ENCODE measurements at places on chromosomes 2 and 18.

DNA sequence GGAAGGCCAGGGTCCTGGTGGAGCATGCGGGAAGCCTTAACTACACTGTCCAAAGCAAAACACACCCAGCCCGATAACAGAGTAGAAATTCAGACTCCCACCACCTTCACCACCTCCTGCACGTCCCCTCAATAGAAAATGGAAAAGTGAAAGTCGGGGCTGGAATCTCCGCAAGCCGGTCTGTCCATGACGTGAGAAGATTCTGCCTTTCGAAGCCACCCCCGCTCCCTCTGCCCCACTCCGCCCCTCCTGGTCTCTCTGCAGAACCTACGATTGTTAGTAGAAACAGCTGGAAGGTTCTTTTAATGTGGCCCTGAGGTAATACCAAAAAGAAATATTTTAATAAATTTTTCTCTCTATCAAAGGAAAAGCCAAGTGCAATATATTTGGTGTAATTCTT, 116.4 kb downstream of the GBX2 start:
- no peak for DNase-seq

GRCh38 chr18:56562479-56562878, 75.9 kb downstream of the TXNL1 start:
- DNase-seq, result no peak

GRCh38 chr2:29317077-29317517, 201.9 kb downstream of the CLIP4 start:
- DNase-seq, result no peak

DNA sequence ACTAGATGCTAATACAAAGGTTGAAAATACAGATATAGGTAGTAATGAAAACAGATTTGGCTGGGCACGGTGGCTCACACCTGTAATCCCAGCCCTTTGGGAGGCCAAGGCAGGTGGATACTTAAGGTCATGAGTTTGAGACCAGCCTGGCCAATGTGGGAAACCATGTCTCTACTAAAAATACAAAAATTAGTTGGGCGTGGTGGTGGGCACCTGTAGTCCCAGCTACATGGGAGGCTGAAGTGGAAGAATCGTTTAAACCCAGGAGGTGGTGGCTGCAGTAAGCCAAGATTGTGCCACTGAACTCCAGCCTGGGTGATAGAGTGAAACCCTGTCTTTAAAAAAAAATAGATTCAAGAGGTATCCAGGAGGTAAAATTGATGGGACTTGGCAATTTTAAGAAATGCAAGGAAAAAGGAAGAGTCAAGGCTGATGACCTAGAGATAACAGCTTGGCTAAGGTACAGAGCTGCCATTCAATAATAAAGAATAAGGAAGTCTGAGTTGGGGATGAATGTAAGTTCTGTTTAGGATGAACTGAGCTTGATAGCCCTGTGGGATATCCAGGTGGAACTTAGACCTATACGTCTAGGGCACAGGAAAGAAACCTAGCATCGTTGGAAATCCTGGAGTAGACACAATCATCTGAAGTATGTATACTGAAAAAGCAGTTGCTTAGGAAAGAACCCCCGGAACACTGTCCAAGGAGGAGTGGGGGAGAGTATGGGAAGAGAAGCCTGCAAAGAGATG, 9.1 kb downstream of the MAT2A start:
- no peak for DNase-seq

- DNase-seq, result peak; percentile 9
Measured at GRCh38 chr2:170929686-170930050, 615 bp downstream of the GORASP2 start.

- DNase-seq, result no peak
Measured at GRCh38 chr2:167646557-167646956, 600.8 kb downstream of the STK39 start.

DNA sequence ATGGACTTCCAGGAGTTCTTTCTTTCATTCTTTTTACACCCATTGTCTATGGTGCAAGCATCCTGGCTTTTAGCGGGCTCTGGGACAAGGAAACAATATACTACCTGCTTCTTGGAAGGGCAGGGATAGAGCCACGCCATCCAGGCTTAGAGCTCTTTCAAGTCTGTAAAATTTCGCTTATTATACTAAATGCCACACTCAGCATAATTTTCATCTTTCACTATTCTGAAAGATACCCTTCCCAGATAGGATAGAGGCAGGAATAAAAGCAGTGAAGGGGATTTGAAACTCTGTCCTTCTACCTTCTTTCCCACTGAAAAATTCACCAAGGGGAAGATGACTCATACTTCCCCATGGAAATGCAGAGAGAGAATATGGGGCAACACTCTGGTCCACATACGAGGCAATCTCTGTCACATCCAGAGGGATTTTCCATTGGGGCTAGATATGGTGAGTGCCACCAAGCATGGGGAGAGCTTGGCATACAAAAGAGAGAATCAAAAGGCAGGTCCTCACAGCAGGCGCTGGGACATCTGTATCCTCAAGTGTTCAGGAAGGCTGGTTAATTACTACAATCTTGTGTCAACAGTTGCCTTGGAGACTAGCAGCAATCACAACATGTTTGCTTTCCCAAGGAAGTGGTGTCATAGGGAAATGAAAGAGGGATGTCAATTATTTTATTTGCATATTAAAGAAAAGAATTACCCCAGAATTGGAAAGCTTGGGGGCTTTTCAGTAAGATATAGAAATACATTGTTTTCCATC, 127.6 kb downstream of the TDRD15 start:
- no peak for DNase-seq

DNA sequence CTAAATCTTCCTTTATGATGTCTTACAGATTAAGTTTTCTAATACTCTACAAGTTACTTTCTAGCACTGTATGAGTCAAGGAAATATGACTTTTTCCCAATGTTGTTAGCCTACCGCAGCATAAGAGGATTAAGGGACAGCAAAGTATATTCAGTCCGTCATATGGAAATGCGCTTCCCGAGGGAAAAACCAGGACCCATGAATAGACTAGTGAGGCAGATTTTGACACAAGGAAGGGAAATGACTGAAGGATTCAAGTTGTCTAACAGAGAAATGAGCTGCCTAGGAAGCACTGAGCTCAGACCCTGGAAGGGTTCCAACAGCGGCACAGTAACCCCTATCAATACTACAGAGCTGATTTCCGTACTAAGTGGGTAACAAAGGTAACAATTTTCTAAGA, 12.0 kb downstream of the SEPTIN10 start:
- no peak for DNase-seq

DNA sequence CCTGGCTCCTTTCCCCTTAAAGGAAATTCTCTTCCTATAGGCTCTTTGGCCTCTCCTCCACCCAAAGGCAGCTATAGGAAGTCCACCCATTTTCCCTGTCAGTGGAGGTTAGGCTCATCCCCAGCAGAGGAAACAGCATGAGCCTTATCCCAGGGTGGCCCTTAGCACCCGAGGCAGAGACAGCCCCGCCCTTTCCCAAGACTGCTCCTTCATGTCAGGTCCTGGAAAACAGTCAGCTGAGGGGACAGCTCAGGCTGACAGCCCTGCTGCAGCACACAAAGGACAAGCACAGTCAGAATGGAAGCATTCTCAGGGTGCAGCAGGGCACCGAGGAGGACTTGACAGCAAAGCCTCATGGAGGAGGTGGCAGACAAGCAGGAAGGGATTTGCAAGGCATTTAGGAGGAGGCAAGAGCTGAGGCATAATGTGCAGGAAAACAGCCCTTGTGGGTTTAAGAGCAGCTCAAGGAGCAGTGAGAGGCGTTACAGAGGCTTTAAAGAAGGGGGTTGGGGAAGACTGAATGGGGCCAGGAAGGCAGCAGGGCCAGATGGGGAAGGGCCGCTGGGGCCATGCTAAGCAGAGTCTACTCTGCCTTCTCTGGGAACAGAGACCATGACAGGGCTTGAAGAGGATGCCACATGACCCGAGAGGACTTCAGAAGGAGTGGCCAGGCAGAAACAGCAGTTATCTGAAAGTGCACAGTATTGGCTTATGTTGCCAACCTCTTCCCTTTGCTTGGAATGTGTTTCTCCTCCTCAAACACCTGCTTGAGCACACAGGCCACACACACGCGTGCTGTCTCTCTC, 216.6 kb downstream of the SH3BP4 start:
- DNase-seq, result no peak

DNA sequence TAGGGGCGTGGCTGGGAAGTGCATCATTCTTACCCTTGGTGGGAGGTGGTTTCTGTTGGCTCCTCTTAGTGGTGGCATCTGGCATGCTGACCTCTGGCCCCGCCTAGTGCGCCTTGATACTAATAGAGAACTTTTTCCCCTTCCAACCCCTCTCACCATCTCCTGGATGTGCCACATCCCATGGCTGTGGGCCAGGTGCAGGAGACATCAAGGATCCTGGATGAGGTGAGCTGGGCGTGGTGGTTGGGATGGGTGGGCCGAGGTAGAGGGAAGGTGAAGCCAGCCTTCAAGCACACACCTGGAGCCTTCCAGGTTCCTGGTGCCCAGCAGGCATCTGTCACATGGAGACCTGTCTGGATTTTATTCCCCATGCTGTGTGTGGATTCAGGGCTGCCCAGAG, 149.2 kb downstream of the DYSF start:
- DNase-seq, result no peak

GRCh38 chr2:46009772-46010171, 287.4 kb upstream of the EPAS1 start:
- no peak for DNase-seq

DNA sequence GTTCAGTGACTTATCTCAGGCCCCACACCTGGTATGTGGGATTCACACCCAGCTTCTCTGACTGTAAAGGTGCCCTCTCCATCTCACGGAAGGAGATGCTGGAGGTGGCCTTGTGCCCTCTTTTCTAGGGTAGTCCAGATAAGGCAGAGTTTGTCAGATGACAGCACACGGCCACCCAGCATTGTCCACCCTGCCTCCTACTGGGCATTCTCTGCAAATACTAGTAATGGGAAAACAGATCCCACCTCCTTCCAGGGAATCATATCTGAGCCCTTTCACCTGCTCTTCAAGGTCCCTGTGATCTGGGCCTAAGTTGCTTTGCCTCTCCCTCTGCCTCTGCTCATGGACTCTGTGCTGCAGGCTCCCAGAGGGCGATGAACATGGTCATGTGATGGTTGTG, 214.7 kb downstream of the CLIP4 start:
- DNase-seq, result no peak

DNA sequence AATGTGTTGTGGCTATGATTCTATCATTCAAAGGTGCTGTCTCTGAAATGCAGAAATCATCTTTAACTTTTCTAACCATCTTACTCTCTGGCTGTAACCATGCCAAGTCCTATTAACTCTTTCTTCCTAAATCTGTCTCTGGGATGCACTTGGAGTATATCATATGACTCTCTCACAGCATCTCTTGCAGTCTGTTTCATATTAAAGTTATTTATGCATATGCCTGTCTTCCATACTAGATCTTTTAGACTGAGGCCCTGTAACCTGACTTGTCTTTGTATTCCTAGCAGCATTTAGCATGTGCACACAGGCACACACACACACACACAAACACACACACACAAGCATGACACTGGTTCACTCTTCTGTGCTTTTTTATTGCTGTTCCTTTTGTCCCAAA, 320.6 kb downstream of the ETAA1 start:
- DNase-seq, result no peak

DNA sequence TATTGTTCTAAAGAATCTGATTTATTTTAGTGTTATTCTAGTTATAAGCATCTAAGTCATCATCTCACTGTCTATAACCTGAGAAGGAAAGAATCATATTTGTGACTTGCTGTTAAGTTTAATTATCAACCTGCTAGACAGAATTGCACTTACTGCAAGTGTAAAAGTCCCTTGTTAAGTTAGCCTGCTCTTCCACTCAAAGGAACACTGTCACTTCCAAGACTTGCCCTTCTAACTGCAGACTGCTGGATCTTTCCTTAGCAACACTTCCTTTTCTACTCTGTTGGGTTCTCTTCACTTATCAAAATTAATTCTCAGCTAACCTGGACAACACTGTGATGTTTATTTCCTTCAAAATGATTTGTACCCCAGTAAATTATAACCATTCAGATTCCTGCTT, 323.2 kb upstream of the TFPI start:
- DNase-seq, result no peak

DNA sequence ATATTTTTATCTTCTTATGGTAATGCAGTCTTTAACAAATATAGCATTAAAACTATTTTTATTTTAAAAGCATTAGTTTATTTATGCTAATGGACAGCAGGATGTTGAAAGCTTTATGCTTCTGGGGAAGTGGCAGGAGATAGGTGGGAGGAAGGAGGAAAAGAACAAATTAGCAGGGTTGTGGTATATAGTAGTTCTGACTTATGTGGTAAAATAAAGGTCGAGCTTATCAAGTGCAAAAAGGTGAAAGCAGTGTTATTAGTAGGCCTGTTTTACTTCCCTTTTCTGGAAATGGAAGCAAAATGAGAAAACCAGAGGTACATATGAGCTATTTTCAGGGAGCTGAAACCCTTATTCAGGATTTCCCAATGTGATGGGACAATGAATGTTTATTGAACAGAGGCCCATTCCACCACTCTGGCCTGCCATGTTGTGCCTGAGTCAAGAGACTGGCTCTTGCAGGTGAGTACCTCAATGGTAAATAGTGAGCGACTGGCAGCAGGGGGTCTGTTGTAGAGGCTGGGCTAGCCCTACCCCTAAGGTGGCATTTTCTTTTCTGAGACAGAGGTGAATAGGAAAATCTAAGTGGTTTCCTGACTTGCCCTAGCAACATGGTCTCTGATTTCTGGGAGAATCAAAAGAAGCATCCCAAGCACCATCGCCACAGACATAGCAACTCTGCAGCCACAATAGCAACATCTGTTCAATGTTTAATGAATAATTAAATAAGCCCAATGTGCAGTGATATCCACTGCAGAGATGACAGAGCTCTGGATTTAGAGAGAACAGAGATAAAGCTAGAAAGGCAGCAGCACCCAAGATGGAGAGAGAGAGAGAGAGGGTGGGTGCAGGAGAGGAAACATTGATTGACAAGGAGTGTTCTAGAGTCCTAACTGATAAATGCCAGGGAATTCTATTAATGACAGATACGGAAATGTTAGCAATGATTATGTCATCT, 119.7 kb downstream of the UPP2 start:
- no peak for DNase-seq

DNA sequence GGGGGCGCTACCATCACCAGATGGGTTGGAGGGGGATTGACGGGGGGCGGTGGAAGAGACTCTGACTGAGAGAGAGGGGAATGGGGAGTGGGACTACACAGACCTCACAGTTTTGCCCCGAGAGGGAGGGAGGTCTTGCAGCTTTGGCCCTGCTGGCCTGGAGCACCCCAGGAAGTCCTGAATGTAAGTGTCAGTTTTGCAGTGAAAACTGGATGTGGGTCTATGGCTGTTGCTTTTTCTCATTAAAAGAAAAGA, 2.4 kb downstream of the TCF7L1 start:
- no peak for DNase-seq

DNA sequence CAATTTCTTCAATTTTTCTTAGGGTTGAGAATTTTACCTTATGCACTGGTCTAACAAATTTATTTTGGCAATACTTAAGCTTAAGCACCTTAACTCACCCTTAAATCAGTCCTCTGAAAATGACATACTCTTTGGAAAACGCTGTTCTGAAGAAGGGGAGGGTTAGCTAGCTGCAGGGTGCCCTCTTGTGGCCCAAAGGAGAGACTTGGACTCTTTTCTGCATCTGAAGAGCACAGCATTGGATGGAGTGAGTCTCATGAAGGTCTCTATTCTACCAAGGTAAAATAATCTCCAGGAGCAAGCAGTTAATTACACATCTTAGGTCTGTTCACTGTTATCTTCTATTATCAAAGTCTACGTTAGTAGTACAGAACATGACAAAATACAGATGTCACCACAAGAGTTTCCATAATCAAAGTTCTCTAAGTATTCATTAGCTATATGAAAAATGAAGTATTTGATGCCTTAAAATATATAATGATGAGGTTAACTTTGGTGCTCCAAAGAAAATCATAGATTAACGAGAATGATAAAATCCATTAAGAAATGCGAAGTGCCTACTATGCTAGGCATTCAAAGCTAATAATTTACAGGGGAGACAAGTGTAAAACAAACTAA, 24.4 kb downstream of the PUM2 start:
- peak; percentile 29 for DNase-seq
